ENCODE measurements at places on chromosomes 16 and 17. TPM values are rescaled to one million over a fixed set of nuclear protein-coding genes. Genes with fewer than 3 reads are reported as not detected.

The ABCC11 gene
- total RNA-seq: not detected

The PITPNC1 gene
- total RNA-seq: 29.6 TPM

- H3K27me3 ChIP-seq: no peaks in the 10 kb centered on the region
- no peak overlapping the region for H3K27ac ChIP-seq
- H3K36me3 ChIP-seq: no peaks in the 10 kb centered on the region
- no peak for DNase-seq
These were observed 679.3 kb upstream of the EEF2KMT start for GRCh38 chr16:5776876-5777275.

The NRN1L gene
- not detected for total RNA-seq

The ABAT gene
- total RNA-seq: 10.3 TPM

DNA sequence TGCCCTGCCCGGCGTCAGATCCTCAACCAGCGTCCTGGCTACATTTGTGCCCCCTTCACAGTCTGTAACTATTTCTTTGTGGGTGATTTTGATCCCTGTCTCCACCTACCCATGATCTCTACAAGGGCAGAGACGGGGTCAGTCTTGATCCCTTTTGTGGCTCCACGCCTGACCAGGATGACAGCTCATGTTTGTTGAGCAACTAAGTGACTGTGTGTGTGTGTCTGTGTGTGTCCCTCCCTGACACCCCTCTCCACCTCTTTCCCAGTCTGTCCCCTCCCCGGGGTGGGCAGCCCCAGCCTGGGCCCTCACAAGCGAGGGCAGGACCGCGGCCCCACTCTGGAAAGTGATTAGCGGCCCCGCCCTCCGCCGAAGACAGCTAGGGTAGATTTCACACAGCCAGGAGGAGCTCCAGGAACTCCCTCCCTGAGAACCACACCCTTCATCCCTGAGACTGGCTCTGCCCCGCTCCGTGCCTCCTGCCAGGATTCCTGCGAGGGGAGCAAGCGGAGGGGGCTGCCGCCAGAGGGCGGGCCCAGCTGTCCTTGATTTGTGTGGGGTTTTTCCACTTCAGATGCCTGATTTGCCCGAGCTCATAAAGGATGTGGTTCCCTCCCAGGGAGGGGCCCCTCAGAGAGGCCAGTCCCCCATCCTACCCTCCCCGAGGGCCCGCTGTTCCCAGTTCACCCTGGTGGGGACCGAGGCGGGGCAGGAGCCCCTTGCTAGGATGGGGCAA is 5.3 kb upstream of the HS3ST6 start:
- no peak overlapping the region for H3K27ac ChIP-seq
- H3K4me1 ChIP-seq: no peaks in the 10 kb centered on the region
- no peaks in the 10 kb centered on the region for H3K36me3 ChIP-seq

- H3K27ac ChIP-seq: peak overlapping the region; percentile 59
- peaks cover 21% of the 10 kb centered on the region for H3K4me1 ChIP-seq
- no peak overlapping the region for H3K4me3 ChIP-seq
- H3K36me3 ChIP-seq: no peaks in the 10 kb centered on the region
- no peak for DNase-seq
These were observed 8.2 kb downstream of the HLF start for GRCh38 chr17:55272711-55273578.

DNA sequence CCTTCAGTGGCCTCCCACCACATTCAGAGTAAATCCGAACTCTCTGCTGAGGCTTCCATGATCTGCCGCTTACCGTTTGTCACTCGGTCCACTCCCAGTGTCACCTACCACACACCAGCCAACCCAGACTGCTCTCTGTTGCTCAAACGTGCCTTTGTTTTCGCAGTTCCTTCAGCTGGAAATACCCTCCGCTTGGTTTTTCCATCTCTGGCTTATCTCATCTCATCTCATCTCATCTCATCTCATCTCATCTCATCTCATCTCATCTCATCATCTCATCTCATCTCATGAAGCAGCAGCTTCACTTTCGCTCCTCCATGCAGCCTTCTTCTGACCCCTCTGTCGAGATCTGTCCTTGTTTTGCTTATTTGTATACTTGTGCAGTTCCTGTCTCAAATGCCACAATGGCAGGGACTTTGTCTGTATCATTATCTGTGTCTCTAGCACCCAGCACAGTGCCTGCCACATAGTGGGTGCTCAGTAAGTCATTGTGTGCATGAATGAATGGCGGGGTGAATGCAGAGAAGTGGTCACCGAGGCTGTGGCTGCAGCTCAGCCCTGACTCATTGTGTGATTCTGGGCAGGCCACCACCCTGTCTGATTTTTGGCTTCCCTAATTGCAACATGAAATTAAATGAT is 3.8 kb upstream of the SNX20 start:
- no peaks in the 10 kb centered on the region for H3K36me3 ChIP-seq
- H3K4me1 ChIP-seq: no peaks in the 10 kb centered on the region
- no peak for DNase-seq
- H3K27me3 ChIP-seq: no peaks in the 10 kb centered on the region
- no peak overlapping the region for H3K27ac ChIP-seq
- H3K4me3 ChIP-seq: no peak overlapping the region

The TLCD1 gene
- total RNA-seq: 0.90 TPM

GRCh38 chr16:641326-642188 is at the start of gene MCRIP2:
Gene MCRIP2, plus strand, starts transcription at chr16:641828. Its CDS starts 164 bp downstream, at chr16:641992.
- H3K27me3 ChIP-seq: no peaks in the 10 kb centered on the region
- no peaks in the 10 kb centered on the region for H3K36me3 ChIP-seq

The SULT1A2 gene
- 1.8 TPM for total RNA-seq

The CTRB2 gene
- 11.6 TPM for total RNA-seq

DNA sequence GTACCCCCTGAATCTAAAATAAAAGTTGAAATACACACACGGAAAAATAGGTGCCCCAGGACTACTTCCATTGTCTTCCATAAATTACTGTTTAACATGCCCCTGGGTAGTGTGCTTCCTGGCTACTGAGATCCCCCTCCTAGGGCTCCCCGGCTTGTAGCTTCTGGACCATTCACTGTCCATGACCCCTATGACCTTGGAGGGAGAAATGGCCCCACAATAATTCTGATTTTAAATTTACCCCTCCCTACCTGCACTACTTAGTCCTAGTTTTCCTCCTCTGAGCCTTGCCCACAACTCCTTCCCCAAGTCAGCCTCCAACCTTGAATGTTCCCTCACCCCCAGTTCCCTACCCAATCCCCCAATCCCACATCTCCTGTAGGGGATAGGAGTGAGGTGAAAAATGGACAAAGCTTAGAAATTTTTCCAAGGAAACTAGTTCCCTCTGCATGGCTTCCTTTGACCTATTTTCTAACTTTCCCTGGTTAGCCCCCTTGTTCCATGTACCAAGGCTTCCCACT is 9.5 kb upstream of the MSL1 start:
- H3K27me3 ChIP-seq: no peaks in the 10 kb centered on the region
- peak overlapping the region; percentile 4 for H3K27ac ChIP-seq
- DNase-seq: no peak
- H3K4me3 ChIP-seq: no peak overlapping the region

The DNAI2 gene
- not detected for total RNA-seq

- no peaks in the 10 kb centered on the region for H3K4me1 ChIP-seq
- H3K27ac ChIP-seq: no peak overlapping the region
- H3K36me3 ChIP-seq: no peaks in the 10 kb centered on the region
- no peaks in the 10 kb centered on the region for H3K27me3 ChIP-seq
These were observed 1.9 kb upstream of the TRIM37 start for GRCh38 chr17:59108400-59109102.

The ARL5C gene
- not detected for total RNA-seq

DNA sequence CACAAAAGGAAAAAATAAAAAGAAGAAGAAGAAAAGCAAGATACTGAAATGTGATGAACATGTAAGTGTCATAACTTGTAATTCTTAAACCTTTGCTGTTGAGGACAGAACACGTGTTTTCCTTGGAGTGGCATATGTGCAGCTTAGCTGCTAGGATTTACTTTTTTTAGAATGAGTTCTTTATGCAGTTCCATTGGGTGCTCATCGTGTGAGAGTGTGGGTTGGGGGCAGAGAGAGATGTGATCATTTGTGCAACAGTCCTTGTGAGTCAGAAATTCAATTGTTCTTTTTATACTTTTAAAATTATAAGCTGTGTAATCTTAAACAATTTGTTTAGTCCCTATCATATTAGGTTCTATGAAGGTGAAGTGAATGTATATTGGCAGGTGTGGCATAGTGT is 5.5 kb upstream of the DHRS11 start:
- DNase-seq: no peak
- no peak overlapping the region for H3K27ac ChIP-seq
- H3K27me3 ChIP-seq: no peaks in the 10 kb centered on the region
- H3K36me3 ChIP-seq: peaks cover 13% of the 10 kb centered on the region
- no peaks in the 10 kb centered on the region for H3K4me1 ChIP-seq

DNA sequence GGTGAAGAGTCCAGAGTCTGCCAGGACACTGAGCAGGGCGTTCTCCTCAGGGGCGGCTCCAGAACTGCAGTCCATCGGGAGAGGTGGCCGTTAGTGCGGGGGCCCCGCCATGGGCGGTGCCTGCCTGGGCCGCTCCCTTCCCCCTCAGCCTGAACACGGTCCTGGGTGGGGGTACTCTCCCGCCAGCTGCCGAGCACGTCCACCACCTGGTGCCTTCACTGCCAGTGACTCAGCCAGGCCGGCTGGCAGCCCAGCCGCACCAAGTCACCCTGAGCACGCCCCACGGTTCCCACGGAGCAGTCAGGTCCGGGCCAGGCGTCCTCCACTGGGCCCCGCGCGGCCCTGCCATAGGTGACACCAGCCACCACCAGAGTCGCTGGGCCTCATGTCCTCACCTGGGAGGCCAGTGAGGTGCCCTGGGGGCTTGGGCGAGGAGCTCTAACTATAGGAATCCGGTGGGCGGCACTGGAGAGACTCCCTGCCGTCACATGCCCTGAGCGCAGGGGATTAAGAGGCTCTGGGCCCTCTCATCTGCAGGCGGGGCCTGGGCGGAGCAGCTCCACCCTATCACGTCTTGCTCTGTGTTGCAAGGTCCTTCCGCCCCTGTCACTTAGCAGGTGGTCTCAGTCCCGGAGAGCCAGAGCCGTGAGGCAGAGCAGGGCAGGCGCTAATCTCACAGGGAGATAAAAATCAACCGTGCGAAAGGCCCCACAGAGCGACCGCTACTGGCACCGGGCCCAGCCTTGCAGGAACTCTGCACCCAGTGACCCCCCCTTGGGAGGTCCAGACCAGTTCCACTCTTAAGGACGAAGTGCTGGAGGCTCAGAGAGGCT is 14.3 kb downstream of the PIEZO1 start:
- no peak overlapping the region for H3K4me3 ChIP-seq
- no peaks in the 10 kb centered on the region for H3K4me1 ChIP-seq
- H3K36me3 ChIP-seq: no peaks in the 10 kb centered on the region

DNA sequence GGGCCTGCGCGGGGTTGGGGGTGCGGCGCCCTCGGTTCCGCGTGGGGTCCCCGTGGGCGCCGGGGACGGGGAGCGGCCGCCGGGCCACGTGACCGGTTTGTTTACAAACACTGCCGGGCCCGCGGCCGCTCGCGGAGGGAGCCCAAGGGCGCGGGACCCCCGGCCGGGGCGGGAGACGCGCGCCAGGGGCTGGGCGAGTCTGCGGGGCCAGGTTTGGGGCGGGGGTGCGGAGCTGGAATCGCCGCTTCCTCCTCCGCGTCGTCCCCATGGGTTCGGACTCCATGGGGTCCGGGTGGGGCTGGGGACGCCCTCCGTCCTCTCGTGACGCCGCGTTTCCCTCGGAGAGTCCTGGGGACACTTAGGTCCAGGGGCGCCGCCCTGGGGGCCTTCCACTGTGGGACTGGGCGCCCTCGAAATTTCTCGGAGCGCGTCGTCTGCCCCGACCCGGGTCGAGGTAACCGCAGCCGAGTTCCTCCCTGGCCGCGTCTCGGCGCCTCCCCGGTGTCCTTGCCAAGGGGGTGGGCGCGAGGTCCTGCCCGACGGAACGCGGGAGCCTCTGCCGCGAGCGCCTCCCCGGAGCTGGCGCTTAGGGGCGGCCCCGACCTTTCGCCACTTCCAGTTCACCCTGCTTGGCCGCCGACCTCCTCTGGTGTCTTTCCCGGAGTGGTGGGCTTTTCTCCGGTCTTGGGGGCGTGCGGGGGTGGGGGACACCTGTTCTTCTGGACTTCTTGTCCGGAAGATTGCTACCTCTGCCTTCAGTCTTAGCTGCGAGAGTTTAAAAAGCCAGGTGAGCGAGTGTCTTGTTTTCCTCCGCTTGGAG is 684 bp downstream of the YPEL2 start:
- H3K4me3 ChIP-seq: peak overlapping the region; percentile 81
- peak overlapping the region; percentile 100 for H3K27ac ChIP-seq
- peak; percentile 84 for DNase-seq
- peaks cover 12% of the 10 kb centered on the region for H3K4me1 ChIP-seq
- H3K27me3 ChIP-seq: no peaks in the 10 kb centered on the region

GRCh38 chr16:67237396-67238277 is 9.6 kb downstream of the FHOD1 start:
- H3K4me1 ChIP-seq: no peaks in the 10 kb centered on the region
- no peak overlapping the region for H3K4me3 ChIP-seq
- H3K36me3 ChIP-seq: no peaks in the 10 kb centered on the region
- DNase-seq: peak; percentile 38
- H3K27ac ChIP-seq: no peak overlapping the region

- H3K4me1 ChIP-seq: no peaks in the 10 kb centered on the region
- no peak overlapping the region for H3K27ac ChIP-seq
- peaks cover 2% of the 10 kb centered on the region for H3K36me3 ChIP-seq
- no peaks in the 10 kb centered on the region for H3K27me3 ChIP-seq
These were observed 28.6 kb upstream of the NUDT16L1 start for GRCh38 chr16:4664538-4665418.

GRCh38 chr16:4373356-4373908 is 1.8 kb downstream of the VASN start:
- peak overlapping the region; percentile 92 for H3K27ac ChIP-seq
- no peak for DNase-seq
- no peaks in the 10 kb centered on the region for H3K4me1 ChIP-seq

DNA sequence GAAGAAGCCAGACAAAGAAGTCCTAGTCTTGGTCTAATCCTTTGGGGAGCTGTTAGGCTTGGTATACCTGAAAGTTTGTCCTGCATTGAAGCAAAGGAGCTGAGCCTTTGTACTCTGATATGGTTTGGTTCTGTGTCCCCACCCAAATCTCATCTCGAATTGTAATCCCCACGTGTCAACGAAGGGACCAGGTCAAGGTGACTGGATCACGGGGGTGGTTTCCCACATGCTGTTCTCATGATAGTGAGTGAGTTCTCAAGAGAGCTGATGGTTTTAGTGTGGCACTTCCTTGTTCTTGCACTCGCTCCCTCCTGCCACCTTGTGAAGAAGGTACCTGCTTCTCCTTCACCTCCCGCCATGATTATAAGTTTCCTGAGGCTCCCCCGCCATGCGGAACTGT is 33.6 kb downstream of the FAM20A start:
- no peaks in the 10 kb centered on the region for H3K36me3 ChIP-seq
- no peaks in the 10 kb centered on the region for H3K27me3 ChIP-seq
- no peak overlapping the region for H3K4me3 ChIP-seq

The TBC1D26 gene
- not detected for total RNA-seq

Data from aorta (tissue), 5 donors.